ENCODE measurements at places on chromosomes 12 and 14. TPM values are rescaled to one million over a fixed set of nuclear protein-coding genes. Genes with fewer than 3 reads are reported as not detected.

- H3K4me3 ChIP-seq: no peak overlapping the region
- peaks cover 49% of the 10 kb centered on the region for H3K36me3 ChIP-seq
- no peak for DNase-seq
- no peaks in the 10 kb centered on the region for H3K27me3 ChIP-seq
Observed at GRCh38 chr14:65346895-65347294, 65.6 kb upstream of the FUT8 start.

- no peak overlapping the region for H3K27ac ChIP-seq
- no peak for DNase-seq
- H3K4me3 ChIP-seq: no peak overlapping the region
- no peaks in the 10 kb centered on the region for H3K27me3 ChIP-seq
- peaks cover 18% of the 10 kb centered on the region for H3K36me3 ChIP-seq
- H3K4me1 ChIP-seq: peaks cover 16% of the 10 kb centered on the region
Observed at GRCh38 chr12:116719731-116720528, 17.9 kb downstream of the SPRING1 start.

GRCh38 chr12:31321897-31322228 is 4.1 kb downstream of the SINHCAF start:
- H3K27ac ChIP-seq: peak overlapping the region; percentile 84
- peak overlapping the region; percentile 59 for H3K4me3 ChIP-seq
- H3K36me3 ChIP-seq: peaks cover 10% of the 10 kb centered on the region
- H3K4me1 ChIP-seq: peaks cover 62% of the 10 kb centered on the region

DNA sequence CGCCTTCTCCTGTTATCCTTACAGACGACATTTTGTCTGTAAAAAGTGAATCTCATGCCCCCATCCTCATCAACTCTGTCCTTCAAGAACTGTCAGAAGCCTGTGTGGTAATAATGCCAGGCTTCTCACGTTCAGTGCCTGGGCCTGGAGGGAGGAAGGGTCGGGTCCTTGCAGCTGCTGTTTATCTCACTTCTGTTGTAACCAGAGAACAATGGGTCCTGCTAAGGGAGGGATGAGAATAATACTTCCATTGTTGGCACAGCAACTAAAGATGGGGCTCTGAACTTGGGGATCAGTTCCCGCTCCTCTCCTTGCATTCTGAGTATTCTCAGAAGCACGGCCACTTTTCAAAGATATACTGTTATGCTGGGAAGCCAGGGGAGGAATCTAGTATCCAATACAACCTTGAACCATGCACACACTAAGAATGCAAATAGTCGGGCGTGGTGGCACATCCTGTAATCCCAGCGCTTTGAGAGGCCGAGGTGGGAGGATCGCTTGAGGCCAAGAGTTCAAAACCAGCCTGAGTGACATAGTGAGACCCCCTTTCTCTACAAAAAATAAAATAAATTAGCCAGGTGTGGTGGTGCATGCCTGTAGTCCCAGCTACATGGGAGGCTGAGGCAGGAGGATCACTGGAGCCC is 38.8 kb upstream of the NINJ2 start:
- H3K4me3 ChIP-seq: no peak overlapping the region
- no peak for DNase-seq
- H3K36me3 ChIP-seq: peaks cover 15% of the 10 kb centered on the region
- H3K4me1 ChIP-seq: peaks cover 26% of the 10 kb centered on the region
- no peaks in the 10 kb centered on the region for H3K27me3 ChIP-seq
- H3K27ac ChIP-seq: no peak overlapping the region

DNA sequence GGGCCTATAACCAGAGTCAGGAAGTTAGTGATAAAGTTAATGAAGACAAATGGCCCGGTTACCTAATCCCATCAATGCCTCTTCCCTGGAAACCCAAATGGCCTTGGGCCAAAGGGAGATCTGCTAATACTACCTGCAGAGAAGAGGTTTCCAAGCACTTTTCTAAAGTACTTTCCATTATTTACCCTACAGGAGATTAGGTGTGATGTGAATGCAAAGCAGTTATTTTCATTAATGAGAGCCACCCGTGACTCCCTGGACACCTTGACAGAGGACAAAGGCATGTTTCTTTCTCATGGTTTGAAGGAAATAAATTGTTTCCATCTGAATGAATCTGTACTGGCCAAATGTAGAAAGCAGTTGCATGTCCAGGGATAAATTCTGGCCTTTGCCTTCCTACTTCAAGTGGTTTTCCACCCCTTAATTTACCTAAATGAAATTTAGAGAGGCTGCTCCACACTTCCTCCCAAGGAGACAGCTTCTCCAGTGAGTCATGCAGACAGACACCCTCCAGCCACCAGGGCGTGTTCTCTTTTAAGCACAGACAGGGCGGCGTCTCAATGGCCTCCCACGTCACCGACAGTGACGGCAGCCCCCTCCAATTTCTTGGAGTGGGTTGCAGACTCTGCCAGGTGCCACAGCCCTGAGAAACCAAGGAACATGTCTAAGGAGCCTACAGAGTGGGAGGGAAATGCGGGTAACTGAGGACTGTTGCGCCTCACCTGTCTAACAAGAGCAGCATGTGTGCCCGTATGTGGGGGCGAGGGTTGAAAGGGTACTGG is 43.9 kb upstream of the GNPNAT1 start:
- no peak for DNase-seq
- H3K36me3 ChIP-seq: no peaks in the 10 kb centered on the region
- no peaks in the 10 kb centered on the region for H3K4me1 ChIP-seq
- H3K4me3 ChIP-seq: no peak overlapping the region

GRCh38 chr14:99066378-99066777 is 205.6 kb downstream of the BCL11B start:
- no peak overlapping the region for H3K4me3 ChIP-seq
- H3K4me1 ChIP-seq: peaks cover 7% of the 10 kb centered on the region

DNA sequence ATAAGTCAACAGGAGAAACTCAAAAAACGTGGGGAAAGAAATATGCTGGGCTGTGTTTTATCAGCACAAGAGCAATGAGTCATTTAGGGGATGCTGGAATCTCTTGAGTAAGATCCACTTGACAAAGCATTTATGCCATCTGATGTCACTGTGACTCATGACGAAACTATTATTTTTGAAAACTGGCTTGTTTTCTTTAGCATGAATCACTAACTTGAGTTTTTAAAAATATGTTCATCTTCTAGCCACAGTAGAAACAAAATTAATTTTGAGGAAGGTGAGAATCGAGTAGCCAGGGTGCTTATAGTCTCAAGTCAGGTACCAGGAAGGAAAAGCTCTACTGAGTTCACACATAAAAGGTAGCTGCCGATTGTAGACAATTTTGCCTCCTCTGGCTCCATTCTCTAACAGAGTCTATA is 456.2 kb upstream of the MGAT4C start:
- no peak for DNase-seq
- no peaks in the 10 kb centered on the region for H3K36me3 ChIP-seq
- H3K4me3 ChIP-seq: no peak overlapping the region
- H3K27ac ChIP-seq: no peak overlapping the region

E2F7 gene
- total RNA-seq: 26.1 TPM

BDKRB2 gene
- total RNA-seq: not detected

RHEBL1 gene
- total RNA-seq: 15.1 TPM

LHX5 gene
- total RNA-seq: not detected

MYL2 gene
- total RNA-seq: not detected

Measured in activated CD8-positive, alpha-beta memory T cell treated with anti-CD3 and anti-CD28 coated beads, Interleukin-2, amount 10 ng/mL, durations not matched to agents 7 days and 5 days (primary cell).